ENCODE measurements at places on chromosomes 6 and 20. TPM values are rescaled to one million over a fixed set of nuclear protein-coding genes. Genes with fewer than 3 reads are reported as not detected.

C20orf141 gene
- not detected for total RNA-seq

PCK1 gene
- total RNA-seq: not detected

TSBP1 gene
- not detected for total RNA-seq

RBM24 gene
- total RNA-seq: 0.21 TPM

MICA gene
- total RNA-seq: 7.1 TPM

CASS4 gene
- total RNA-seq: 13.4 TPM

TSHZ2 gene
- 21.3 TPM for total RNA-seq

PCNA gene
- 18.7 TPM for total RNA-seq
